ENCODE measurements at places on chromosomes 11 and 22.

DNA sequence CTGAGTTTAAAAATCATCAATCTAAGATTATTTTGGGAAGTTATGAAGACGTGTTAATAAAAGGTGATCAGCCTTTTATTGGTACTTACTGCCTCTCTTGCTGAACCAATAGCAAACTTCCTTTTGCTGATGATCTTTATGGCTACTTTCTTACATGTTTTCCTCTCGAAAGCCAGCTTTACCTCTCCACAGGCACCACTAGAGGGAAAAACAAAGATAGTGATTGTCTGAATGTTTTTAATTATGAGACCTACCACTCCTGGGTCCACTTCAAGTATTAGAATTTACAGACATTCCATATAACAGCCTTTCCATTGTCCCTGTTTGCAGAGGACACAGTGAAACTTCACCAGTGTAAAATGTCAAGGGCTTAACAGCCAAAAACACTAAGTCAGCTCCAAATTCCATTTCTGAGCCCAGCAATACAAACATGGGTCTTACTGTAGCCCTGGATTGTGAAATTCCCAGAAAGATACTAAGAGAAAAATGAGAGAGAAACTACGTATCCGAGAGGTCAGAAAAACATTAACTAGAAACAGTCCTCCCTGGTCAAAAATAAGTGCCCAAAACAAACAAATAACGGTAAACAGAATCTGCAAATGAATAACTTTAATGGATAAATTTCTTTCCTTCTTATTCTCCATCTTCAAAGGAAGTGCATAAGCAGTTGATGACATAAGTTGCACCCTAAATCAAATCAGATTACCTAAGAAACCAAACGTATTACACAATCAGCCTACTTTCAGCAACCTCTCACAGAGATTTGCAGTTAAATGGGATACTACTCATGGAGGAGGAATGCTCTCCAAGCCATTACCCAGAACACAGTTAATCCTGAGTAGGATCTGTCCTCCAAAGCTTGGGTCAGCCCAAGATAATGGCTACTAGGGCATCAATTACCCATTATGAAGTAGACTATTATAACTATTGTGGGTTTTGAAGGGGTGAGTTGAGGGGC, 29.5 kb downstream of the CHEK2 start:
- peak; percentile 89 for DNase-seq

GRCh38 chr11:102449651-102450570, 2.7 kb downstream of the TMEM123 start:
- no peak for DNase-seq

GRCh38 chr11:3623121-3623520, 18.7 kb downstream of the ART5 start:
- no peak for DNase-seq

DNA sequence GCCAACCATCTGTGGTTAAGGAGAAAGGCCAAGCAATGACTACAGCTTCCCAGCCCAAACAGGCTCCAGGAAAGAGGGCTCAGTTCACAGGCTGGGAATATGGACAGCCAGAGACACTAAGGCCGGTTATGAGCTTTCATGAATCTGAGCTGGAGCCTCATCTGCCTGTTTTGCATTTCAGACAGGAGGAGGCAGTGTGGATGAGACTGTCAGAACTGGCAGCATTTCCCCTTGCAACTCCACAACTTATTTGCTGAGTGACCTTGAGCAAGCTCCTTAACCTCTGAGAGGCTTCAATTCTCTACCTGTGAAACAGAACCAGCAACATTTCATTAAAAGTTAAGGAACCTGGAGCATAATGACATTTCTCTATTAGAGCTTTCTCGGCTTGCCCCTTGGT, 264.0 kb downstream of the ETS1 start:
- no peak for DNase-seq

DNA sequence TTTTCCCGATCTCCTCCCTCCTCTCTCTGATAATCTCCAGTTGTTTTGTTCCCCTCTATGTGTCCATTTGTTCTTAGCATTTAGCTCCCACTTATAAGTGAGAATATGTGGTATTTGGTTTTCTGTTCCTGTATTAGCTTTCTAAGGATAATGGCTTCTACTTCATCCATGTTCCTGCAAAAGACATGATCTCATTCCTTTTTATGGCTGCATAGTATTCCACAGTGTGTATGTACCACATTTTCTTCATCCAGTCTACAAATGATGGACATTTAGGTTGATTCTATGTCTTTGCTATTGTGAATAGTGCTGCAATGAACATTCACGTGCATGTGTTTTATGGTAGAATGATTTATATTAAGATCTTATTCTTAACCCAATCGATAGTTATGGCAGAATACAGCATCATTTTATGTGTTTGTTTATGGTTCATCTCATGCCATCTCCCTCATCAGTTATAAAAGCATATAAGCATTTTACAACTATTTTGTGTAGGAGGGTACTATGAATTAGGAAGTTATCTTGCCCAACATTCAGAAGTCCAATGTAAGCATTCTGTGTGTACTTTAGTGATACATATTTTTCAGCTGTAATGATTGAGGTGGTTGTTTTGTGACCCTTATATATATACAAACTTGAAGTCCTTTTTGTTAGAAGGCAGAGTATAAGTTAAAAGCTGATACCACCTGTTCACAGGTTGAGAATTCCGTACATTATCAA, 3.2 kb downstream of the MS4A3 start:
- no peak for DNase-seq

DNA sequence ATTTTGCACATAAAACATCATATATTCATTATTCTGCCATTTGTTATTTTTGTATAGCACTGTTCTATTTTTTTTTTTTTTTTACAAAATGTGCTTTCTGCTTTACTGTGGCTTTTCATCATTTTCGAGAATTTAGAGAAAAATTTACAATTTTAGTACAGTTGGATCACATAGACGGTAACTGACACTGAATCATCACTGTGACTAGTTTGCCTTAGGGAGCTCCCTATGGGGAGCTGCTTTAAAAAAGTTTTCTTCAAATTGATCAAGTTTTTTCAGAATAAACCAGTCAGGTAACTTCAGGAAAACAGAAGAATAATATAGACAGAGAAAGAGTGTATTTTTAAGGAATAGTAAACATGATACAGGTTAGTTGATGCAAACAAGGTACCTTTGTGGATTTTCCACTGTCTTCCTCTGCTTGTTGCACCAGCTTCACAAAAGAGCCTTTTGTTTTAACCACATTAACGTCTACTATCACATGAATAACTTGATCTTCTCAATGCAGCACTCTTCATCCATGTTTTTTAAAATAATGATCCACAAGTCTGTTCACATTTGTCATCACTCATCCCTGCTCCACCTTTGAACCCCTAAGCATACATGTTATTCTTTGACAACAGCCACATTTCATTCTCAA, 327.0 kb downstream of the DYNC2H1 start:
- DNase-seq = no peak

GRCh38 chr11:28849053-28849452, 740.9 kb downstream of the METTL15 start:
- DNase-seq = no peak

GRCh38 chr11:113465786-113466185, 9.4 kb downstream of the DRD2 start:
- no peak for DNase-seq

- DNase-seq = no peak
Measured at GRCh38 chr11:35978183-35978582, 34.3 kb downstream of the LDLRAD3 start.

DNA sequence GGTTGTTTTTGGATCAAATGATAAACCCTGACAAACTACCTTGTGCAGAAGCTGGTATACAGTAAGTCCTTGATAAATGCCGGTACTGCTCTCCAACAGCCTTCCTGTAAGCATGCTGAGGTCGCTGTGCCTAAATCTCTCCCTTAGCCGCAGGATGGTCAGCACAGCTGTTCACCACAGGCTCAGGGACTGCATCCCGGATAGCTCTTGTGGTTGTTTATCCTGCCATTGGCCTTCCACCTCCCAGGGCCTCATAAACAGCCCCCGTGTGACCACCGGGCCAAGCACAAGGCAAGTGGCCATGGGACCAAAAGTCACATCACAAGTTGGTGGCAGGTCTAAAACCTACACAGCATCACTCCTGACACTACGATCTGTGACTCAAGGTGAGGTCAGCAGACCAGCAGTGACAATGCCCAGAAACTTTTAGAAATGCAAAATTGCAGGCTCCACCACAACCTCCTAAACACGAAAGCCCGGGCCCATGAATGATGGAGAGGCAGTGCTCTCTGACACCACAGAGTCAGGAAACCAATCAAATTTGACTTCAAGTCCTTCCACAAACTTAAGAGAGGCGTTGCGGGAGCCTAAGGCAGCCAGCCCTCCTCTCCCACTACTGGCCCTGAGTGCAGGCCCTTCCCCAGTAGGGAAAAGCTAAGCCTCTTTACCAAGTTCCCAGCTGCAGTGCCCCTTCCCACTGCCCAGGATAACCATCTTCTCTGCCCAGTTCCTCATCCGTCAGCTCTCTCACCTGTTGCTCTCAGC, 3.9 kb downstream of the SPATA19 start:
- DNase-seq = no peak

DNA sequence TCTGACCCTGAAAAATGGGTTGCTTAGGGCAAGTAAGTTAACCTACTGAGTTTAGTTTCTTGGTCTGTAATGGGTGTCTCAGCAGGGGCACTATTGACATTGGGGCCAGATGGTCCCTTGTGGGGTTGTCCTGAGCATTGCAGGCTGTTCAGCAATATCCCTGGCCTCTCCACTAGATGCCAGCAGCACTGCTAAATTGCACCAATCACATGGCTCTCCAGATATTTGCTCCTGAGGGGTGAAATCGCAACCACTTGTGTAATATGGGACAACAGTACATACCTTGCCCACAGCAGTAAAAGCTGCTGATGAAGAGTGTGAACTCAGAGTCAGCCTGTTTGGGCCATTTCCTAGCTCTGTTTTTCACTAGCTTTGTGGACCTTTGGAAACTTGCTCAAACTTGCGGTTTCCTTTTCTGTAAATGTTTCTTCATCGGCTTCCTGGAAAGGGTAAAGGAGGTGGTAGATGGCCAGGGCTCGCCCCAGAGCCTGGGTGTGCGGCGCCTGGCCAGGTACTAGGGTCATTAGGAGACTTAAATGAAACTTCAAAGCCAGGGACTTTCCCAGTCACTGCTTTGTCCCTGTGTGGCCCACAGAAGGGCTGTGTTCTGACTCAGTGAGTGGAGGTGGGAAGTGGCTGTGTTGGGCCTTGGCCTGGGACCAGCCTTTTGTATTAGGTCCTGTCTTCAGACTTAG, 13.0 kb downstream of the NCF4 start:
- no peak for DNase-seq

DNA sequence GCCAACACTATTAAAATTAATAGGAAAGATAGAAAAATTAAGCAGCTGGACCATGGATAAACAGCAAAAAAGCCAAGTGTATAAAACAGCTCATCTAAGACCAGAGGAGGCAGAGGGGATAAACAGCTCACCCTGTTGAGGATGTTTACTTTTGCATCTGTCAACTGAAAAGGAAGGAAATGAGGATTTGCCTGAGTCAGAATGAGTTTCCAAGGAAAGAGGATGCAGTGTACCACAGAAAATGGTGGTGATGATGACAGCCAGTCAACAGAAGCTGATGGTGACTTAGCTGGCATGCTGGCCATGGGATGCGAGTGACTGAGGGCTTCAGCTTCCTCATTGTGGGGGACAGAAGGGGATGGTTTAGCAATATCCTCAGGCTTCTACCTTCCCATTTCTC, 183.5 kb downstream of the KIRREL3 start:
- no peak for DNase-seq

- no peak for DNase-seq
Measured at GRCh38 chr22:41948142-41948541, 1.2 kb upstream of the CENPM start.

DNA sequence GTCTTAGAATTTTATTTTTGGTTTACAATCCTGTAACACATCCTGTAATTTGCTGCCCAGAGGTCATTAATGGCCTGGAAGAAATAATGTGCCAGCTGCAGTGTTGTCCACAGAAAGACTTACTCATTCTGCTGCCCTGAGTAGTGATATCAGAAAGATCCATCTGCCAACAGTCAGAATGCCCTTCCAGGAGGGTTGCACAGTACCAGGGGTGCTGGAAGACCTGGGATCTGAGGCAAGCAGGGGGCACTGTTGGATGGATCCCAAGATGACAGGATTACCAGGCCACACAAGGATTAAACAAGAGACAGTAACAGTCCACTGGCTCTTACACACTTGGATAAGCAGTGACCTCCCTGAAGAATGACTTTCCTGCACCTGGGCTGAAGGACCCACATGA, 93.8 kb upstream of the TOP3B start:
- DNase-seq = no peak

DNA sequence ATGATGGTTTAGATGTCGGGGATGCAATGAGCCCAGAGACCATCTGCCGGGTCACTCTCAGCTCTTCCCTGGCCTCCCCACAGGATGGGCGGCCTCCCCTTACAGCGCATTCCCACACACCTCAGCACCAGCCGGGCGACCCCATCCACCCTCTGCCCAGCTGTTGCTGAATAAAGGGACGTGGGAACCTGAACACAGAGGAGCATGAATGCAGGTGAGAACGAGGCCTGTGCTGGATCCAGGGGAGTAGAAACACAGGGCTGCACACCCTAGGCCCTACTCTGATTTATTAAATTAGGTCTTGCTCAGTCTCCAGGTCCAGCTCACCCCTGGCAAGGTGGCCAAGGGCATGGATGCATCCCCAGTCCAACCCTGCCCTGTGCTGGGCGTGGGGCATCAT, 180.5 kb downstream of the CTTN start:
- no peak for DNase-seq

GRCh38 chr11:122717264-122717867, 61.8 kb downstream of the UBASH3B start:
- DNase-seq = no peak

DNA sequence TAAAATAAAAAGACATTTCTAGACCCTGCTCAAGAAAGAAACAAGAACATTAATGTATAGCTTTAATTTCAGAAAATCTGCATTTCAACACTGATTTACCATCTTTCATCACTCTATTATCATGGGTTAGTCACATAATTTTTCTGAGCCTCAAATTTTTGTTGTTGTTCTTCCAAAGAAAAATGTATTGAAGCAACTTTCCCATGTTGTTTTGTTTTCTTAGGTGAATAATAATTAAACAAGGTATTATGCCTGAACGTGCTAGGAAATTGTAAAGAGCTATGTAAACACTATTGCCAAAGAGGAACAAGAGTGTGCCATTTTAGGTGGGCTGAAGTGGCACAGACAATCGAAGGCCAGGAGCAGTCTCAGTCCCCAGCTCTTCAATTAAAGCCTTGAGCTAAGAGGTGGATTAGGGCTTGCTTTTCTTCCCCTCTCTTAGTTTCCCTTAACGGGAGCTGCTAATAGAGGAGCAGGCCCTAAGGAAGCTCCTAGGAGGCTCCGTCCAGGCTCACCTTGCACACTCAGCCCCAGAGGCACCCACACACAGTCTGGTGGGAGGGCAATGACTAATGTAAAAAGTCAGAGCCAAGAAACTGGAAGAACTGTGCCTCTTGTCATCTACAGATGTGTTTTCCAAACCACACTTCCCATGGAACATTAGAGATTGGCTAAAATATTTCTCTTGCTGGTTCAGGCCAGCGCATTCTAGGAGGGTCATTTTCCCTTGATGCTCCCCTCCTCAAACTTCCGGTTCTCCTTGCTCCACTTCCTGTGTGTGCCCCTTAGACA, 8.8 kb upstream of the UBASH3B start:
- DNase-seq = no peak

GRCh38 chr11:55658031-55658573, 3.9 kb upstream of the OR4C6 start:
- no peak for DNase-seq
